ENCODE measurements at places on chromosomes 2 and 18. TPM values are rescaled to one million over a fixed set of nuclear protein-coding genes. Genes with fewer than 3 reads are reported as not detected.

The LRRTM4 gene
- total RNA-seq, result 3.0 TPM

The TMEM169 gene
- total RNA-seq, result 4.3 TPM

The RAB17 gene
- 10.6 TPM for total RNA-seq

The ZC3H6 gene
- total RNA-seq, result 12.8 TPM

The LRATD1 gene
- 18.8 TPM for total RNA-seq

The SESTD1 gene
- total RNA-seq, result 48.3 TPM

The ALK gene
- 0.29 TPM for total RNA-seq

The C2orf66 gene
- total RNA-seq, result not detected

The COL6A3 gene
- 455 TPM for total RNA-seq

The RFTN2 gene
- 12.9 TPM for total RNA-seq

The LDLRAD4 gene
- 43.7 TPM for total RNA-seq

The NCKAP5 gene
- total RNA-seq, result 7.5 TPM

The OR6B2 gene
- total RNA-seq, result not detected

The KCNG2 gene
- 1.4 TPM for total RNA-seq

The ANTXR1 gene
- total RNA-seq, result 91.3 TPM

The PROM2 gene
- 34.7 TPM for total RNA-seq

The CPO gene
- total RNA-seq, result not detected

The TUBA3E gene
- total RNA-seq, result not detected

The RTP5 gene
- not detected for total RNA-seq

The KRTCAP3 gene
- total RNA-seq, result 1.1 TPM

The ADD2 gene
- total RNA-seq, result 6.1 TPM

The ZAP70 gene
- 4.3 TPM for total RNA-seq

The ZNF385B gene
- 3.6 TPM for total RNA-seq

The TFPI gene
- total RNA-seq, result 43.4 TPM

The LYG2 gene
- not detected for total RNA-seq

The UGT1A10 gene
- total RNA-seq, result not detected

The PSMA8 gene
- not detected for total RNA-seq

The ERBB4 gene
- 104 TPM for total RNA-seq

The NAT8 gene
- total RNA-seq, result 12.0 TPM

The PAX8 gene
- total RNA-seq, result 178 TPM

The OSR1 gene
- total RNA-seq, result 7.8 TPM

The SP140 gene
- total RNA-seq, result 0.47 TPM

The AQP4 gene
- 0.93 TPM for total RNA-seq

The HOXD11 gene
- total RNA-seq, result 40.2 TPM

The ABCG8 gene
- 1.4 TPM for total RNA-seq

The LOXHD1 gene
- 2.2 TPM for total RNA-seq

The FBLN7 gene
- total RNA-seq, result 12.6 TPM

The SCN2A gene
- 2.7 TPM for total RNA-seq

The SANBR gene
- total RNA-seq, result 13.1 TPM

The TCF23 gene
- 0.35 TPM for total RNA-seq

The CIDEA gene
- 0.64 TPM for total RNA-seq

The SALL3 gene
- total RNA-seq, result 10.9 TPM

The ARMC9 gene
- 28.2 TPM for total RNA-seq

The SLC9A4 gene
- 12.9 TPM for total RNA-seq

The DSG4 gene
- not detected for total RNA-seq

The CDH20 gene
- 3.9 TPM for total RNA-seq

The DAPL1 gene
- 9.6 TPM for total RNA-seq

The CYP26B1 gene
- total RNA-seq, result 48.2 TPM

The IL1R1 gene
- 18.5 TPM for total RNA-seq

The TRIM54 gene
- total RNA-seq, result 10.4 TPM

The CCBE1 gene
- 30.7 TPM for total RNA-seq

The C2orf74 gene
- 8.2 TPM for total RNA-seq

The CLIP4 gene
- 24.2 TPM for total RNA-seq

The CRYGC gene
- not detected for total RNA-seq

The CUL3 gene
- total RNA-seq, result 55.5 TPM

Measured in metanephros (tissue), 2 donors.